Muscle of back (tissue), 13 donors: ENCODE measurements at places on chromosomes 11 and 22. TPM values are rescaled to one million over a fixed set of nuclear protein-coding genes. Genes with fewer than 3 reads are reported as not detected.
A peak's percentile ranks its signal among the peaks of the same experiment; 100 is the strongest.

GRCh38 chr22:30870451-30871345 lies 97.9 kb downstream of the MORC2 start:
- no peak for DNase-seq

GRCh38 chr11:36356201-36356600 lies 60.1 kb downstream of the PRR5L start:
- DNase-seq, result no peak

- DNase-seq, result no peak
Observed at GRCh38 chr11:78740199-78741071, 165.8 kb upstream of the NARS2 start.

GRCh38 chr11:93639548-93639947 lies 21.9 kb upstream of the CEP295 start:
- DNase-seq, result no peak

GRCh38 chr11:121650351-121651256 lies 197.8 kb upstream of the SORL1-AS1 start:
- no peak for DNase-seq

DNA sequence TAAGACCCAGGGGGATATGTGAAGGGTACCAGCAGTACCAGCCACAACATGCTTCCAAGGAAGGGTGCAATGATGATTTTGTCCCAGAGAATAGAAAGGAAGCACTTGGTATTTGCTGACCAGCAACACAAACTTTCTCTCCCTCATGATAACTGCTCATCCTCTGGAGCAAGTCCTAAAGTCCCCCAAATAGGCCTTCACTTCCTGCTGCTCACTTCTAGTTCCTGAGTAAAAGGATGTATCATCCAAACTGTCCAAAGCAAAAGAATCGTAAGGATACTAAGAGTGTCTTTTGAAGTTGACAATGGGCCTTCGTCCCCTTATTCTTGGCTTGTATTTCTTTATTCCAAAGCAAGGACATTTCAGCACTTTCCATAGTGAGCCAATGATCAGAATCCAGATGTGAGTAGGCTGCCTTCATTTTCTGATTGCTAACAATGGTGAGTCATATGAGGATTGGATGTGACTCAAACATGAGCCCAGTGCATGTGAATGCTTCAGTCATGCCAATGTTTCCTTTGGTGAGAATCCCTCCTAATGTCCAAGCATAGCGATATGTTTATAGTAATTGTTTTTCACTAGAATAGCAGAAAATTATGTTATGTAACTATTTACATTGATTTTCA lies 243.4 kb upstream of the POU2AF2 start:
- no peak for DNase-seq

GRCh38 chr11:60150279-60150678 lies 32.6 kb downstream of the MS4A6A start:
- DNase-seq, result no peak

DNA sequence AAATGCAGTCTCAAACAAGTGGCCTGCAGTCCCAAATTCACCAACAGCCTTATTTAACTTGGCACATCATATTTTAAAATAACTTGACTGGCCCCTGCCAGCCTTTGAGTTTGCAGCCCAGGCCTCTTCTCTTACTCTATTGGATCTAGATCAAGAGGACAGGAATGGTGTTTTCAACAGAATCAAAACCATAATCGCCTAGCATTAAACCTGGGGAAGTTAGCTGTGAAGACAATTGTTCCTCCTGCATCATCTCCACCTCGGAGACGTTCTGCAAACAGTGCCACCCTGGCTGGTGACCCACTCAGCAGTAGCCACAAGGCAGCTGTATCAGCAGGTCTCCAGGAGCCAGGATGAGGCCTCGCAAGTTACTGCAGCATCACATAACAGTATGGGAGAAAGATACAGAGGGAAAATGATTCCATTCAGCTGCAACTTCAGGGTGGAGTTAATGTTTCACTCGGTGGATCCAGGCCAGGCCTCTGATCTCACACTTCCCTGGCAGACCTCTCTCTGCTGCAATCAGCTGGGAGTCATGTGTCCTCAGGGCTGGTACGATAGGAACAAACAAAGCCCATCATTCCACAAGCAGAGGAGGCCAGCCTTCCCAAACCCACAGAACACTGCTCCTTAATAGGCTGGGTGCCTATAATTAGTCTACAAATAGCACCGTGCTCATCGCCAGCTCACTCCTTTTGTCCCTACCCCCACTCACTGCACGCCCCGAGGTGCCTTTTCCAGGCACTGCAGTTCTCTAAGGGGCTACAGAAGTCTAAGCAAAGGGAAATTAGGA lies 18.6 kb upstream of the SCN2B start:
- DNase-seq, result peak; percentile 77

- no peak for DNase-seq
Observed at GRCh38 chr11:60159868-60160267, 23.0 kb downstream of the MS4A6A start.

DNA sequence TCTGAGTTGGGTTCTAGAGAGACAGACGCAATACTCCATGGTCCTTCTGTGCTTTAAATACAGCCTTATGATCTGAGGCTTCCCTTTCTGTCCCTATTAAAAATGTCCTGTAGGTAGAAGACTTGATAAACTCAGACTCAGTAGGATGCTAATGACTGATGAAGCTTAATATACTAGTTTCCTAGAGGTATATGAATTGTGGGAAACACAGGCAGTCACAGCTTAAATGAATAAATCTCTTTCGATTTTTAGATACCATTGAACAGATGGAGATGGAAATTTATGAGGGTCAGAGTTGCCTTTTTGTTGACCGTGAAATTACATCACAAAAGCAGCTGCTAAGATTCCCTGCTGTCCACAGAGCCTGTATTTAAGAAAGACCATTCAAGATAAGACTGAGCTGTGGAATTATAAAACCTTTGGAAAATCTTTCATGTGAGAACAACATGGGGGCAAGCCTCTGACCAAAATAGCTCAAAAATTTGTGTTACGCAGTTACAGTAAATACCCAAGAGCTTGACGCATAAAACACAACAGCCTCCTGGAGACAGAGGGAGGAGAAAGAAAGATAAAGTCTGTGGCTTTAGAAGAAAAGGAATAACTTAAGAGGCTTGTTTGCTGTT lies 172.3 kb downstream of the AASDHPPT start:
- DNase-seq, result no peak

- DNase-seq, result no peak
Observed at GRCh38 chr22:26463688-26464087, 19.9 kb downstream of the HPS4 start.

- no peak for DNase-seq
Observed at GRCh38 chr11:1150116-1150515, 7.6 kb upstream of the MUC5AC start.

GRCh38 chr11:46273511-46274205 lies 3.8 kb upstream of the CREB3L1 start:
- no peak for DNase-seq

Gene ALKBH3
- polyA plus RNA-seq, result 19.0 TPM

Gene CHRNA10
- 3.3 TPM for polyA plus RNA-seq

GRCh38 chr11:47714554-47715081 lies 551 bp downstream of the AGBL2 start:
- DNase-seq, result peak; percentile 14

Gene PATE2
- not detected for polyA plus RNA-seq

Gene CCDC81
- 0.79 TPM for polyA plus RNA-seq

DNA sequence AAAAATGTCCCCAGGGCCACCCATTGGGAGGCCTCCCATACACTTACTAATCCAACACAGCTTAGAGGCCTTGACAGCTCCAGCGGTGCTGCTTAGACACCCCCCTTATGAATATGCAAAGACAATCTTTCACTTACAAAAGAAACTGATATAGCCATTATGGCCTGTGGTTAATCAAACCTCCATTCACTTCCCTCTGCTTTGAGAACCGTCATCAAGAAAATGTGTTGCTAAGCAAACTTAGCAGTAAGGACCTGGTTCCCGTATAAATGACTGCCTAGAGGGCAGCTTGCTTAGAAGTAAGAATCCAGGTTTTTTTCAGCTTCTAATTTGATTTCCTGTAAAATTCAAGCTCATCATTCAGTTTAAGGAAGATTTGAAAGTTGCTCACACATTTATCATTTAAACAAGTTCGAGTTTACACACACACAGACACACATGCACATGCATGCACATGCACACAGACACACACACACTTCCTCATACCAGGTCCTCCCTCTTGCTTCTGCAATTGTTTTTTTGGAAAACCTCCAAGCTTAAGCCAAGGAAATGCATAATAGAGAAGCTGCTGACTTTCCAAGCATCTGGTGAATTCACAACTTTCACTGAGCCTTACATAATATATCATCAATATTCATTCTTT lies 137.7 kb upstream of the BLID start:
- DNase-seq, result peak; percentile 59

Gene MRGPRX3
- not detected for polyA plus RNA-seq

DNA sequence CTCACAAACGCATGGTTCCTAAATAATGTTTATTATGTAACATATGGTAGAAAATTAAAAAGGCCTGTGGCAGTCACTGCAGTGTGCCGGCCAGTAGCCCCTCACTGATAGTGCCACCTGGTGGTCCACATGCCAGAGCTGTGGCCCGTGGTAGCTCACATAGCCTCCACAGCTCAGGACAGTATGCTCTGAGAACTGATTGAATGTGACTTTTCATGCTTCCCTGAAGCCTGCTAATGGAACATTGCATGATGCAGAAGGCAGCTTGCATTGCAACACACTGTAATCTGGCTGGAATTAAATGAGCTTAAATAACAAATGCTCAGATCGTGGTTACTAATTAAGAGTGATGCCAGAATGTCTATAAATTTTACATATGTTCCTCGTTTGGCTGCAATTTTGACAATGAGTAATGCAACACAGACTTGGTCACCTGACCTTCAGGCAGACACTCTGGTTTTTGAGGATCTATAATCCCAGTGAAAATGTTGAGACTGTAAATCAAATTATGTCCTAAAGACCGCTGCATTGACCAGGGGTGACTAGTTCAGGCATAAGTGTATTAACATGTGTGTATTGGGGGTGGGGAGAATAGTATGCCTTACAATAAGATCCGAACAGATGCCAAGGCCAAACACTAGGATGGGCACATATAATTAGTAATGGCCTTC lies 566.4 kb downstream of the METTL15 start:
- peak; percentile 10 for DNase-seq

DNA sequence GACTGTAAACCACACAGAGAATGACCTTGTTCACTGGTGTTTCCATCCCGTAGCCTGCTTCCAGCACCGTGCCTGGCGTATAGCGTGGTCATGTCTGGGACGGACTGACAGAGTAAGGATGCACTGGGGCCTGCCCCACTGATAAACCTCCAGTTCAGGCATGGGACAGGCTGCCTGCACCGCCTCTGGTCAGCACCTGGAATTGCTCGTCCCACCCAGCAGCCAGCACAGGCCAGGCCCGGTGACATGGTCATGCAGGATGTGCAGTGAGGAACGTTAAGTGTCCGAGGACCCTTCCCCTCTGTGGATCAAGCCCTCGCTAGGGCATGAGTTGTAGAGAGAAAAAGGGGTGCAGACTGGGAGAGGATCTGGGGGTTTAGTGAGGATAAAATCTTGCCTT lies 44.8 kb downstream of the LMO1 start:
- no peak for DNase-seq

- DNase-seq, result no peak
Observed at GRCh38 chr11:96237766-96238266, 105.2 kb downstream of the MAML2 start.

GRCh38 chr11:79381036-79381435 lies 59.8 kb downstream of the TENM4 start:
- no peak for DNase-seq

- DNase-seq, result no peak
Observed at GRCh38 chr11:123753110-123753509, 1.2 kb downstream of the OR6X1 start.

DNA sequence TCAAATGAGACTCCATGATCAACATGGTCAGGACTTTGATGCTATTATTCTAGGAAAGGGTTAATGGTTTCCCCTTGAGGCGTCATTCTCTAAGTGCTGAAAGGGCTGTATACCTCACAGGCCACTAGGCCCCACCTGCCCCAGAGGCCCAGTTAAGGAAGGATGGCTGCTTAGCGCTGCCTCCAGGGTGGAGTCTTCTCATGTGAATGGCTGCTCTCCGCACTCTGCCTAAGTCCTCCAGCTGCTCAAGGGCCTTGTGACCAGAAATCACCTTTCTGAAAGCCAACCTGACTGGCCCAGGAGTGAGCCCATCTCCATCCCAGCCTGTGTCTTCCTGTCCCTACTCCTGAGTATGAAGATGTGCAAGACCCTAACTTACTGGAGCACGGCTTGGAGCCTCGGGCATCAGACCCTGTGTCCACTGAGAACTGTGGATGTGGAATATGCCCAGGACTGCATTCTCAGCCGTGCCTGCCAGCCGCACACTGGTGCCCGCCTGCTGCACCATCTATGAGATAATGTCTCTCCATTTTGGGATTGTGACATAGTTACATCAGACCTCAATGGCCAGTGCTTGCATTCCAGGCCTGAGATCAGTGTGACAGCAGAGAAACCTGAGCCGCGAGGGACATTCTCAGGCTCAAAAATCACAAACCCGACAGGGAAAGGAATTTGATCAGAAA lies 51.0 kb downstream of the SNX19 start:
- no peak for DNase-seq

GRCh38 chr11:101907815-101908214 lies 7.0 kb upstream of the CEP126 start:
- DNase-seq, result peak; percentile 49

- no peak for DNase-seq
Observed at GRCh38 chr22:27820896-27821866, 19.6 kb upstream of the MN1 start.

DNA sequence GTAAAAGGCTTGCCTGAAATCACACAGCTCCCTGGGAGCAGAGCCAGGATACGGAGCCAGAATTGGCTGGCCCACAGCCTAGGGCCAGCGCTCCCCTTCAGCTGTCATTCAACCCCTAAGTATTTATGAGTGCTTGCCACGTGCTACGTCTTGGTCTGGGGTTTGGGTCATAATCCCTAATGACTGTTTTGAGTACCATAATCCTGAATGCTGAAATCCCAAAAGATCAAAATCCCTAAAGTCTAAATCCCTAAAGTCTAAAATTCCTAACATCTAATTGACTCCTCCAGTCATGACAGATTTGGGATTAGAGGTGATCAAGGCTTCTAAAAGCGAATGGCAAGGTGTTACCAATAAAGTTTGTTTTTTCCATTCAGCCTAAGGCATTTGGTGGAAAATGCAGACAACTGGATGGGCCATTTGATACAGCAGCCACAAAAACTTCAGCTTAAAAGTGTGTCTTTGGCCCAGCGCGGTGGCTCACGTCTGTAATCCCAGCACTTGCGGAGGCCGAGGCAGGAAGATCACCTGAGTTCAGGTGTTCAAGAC lies 59.8 kb upstream of the PRR5 start:
- no peak for DNase-seq
